Stimulated activated naive B cell treated with anti-CD40 and anti-IgM and Interleukin-4, amounts not matched to agents 10 μg/mL and 1 μg/mL and 100 μg/mL, for 72 hours (primary cell): ENCODE measurements at places on chromosomes 6 and 20.
A peak's percentile ranks its signal among the peaks of the same experiment; 100 is the strongest.

- no peak overlapping the region for H3K4me3 ChIP-seq
- peaks cover 13% of the 10 kb centered on the region for H3K27me3 ChIP-seq
- peaks cover 9% of the 10 kb centered on the region for H3K4me1 ChIP-seq
- H3K36me3 ChIP-seq, result no peaks in the 10 kb centered on the region
Measured at GRCh38 chr20:24147961-24148360, 159.4 kb upstream of the GGTLC1 start.

- H3K36me3 ChIP-seq, result peaks cover 55% of the 10 kb centered on the region
- H3K4me3 ChIP-seq, result no peak overlapping the region
- H3K4me1 ChIP-seq, result peaks cover 6% of the 10 kb centered on the region
Measured at GRCh38 chr6:136582711-136583471, 32.7 kb upstream of the MAP7 start.

GRCh38 chr6:79604583-79605037 lies 26.5 kb upstream of the SH3BGRL2 start:
- no peak for DNase-seq
- no peaks in the 10 kb centered on the region for H3K4me1 ChIP-seq
- no peak overlapping the region for H3K27ac ChIP-seq
- no peak overlapping the region for H3K4me3 ChIP-seq
- H3K36me3 ChIP-seq, result no peaks in the 10 kb centered on the region

DNA sequence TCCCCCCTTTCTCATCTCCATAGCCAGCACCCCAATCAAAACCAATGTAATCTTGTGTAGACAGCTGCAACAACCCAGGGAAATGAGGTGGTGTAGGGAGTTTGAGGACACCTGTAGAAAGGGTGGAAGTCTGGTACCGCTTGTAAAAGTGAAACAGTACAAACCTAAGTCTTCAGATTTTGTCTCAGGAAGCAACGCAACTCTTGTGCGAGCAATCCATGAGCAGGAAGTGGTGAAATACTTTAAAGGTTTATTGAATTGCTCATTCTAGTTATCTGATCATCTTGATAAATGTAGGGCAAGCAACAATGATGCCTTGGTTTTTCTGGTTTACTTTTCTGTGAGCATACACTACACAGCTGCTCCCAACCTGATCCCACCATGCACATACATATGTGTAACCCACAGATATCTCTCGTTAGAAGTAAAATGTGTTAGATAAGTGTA lies 71.1 kb upstream of the THEMIS start:
- peaks cover 34% of the 10 kb centered on the region for H3K36me3 ChIP-seq
- H3K4me3 ChIP-seq, result no peak overlapping the region
- no peaks in the 10 kb centered on the region for H3K27me3 ChIP-seq
- H3K4me1 ChIP-seq, result no peaks in the 10 kb centered on the region
- DNase-seq, result no peak
- H3K27ac ChIP-seq, result no peak overlapping the region

GRCh38 chr6:140036196-140036595 lies 661.7 kb upstream of the CITED2 start:
- H3K36me3 ChIP-seq, result no peaks in the 10 kb centered on the region
- H3K4me3 ChIP-seq, result no peak overlapping the region
- H3K4me1 ChIP-seq, result no peaks in the 10 kb centered on the region

DNA sequence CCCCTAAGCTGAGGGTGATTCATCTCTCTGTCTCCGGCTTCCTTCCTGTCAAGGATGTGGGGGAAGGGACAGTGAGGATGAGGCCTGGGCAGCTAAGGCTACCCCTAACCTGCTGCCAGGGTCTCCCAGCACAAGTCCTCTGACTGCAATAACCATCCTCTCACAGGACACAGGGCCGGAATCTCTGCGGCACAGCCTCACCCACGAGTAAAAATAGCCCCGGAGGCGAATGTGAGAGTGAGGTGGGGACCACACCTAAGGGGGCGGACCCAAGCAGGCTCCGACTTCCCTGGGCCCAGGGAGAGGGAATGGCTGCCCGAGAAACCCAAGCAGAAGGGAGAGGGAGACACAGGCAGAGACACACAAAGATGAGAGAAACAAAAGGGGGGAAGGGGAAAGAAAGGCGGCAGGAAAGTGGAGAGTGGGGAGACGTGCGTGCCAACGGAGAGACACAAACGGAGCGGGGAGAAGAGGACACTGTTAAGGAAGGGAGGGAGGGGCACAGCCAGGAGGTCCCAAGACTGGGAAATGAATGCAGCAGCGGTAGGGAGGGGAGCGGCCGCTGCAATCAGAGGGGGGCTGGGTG lies 1.4 kb downstream of the CLIC1 start:
- peaks cover 72% of the 10 kb centered on the region for H3K4me1 ChIP-seq
- peak overlapping the region; percentile 98 for H3K4me3 ChIP-seq
- peaks cover 33% of the 10 kb centered on the region for H3K36me3 ChIP-seq
- peak; percentile 50 for DNase-seq
- no peaks in the 10 kb centered on the region for H3K27me3 ChIP-seq

- H3K4me3 ChIP-seq, result no peak overlapping the region
- DNase-seq, result no peak
- no peak overlapping the region for H3K27ac ChIP-seq
- H3K4me1 ChIP-seq, result peaks cover 13% of the 10 kb centered on the region
- H3K27me3 ChIP-seq, result peaks cover 61% of the 10 kb centered on the region
Measured at GRCh38 chr20:1215386-1216170, 10.3 kb upstream of the RAD21L1 start.

DNA sequence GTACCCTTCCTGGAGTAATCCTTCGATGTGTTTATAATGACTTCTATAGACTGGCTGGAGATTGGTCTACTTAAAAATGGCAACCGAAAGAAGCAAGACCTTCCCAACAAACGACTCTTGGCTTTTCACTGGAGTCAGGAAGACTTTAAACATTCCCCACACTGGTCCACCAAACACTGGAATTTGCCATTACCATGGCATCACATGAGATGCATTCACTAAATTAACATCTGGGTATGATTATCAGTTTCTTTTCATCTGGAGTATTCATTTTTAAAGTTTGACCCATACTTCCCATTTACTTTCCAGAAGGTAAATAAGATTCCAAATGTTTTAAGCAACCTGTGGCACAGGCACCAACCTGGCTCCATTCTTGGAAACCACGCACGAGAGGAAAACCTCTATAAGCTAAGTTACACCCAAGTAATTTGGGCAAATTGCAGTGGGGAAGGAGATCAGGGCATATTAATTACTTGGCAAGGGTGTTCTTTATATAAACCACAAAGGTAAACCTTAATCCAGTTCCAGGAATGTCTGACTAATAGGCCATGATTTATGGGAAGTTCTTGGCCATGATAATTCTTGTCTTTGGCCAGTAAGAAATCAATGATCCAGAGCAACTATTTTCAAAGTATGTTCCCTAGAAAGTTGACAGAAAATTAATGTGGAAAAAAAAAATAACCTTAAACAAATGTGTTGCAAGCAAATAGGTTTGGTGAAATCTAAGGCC lies 190.0 kb upstream of the COL21A1 start:
- H3K27me3 ChIP-seq, result peaks cover 8% of the 10 kb centered on the region
- H3K27ac ChIP-seq, result no peak overlapping the region
- H3K36me3 ChIP-seq, result no peaks in the 10 kb centered on the region
- DNase-seq, result no peak
- no peaks in the 10 kb centered on the region for H3K4me1 ChIP-seq

GRCh38 chr20:56391596-56392131 lies 351 bp downstream of the AURKA start:
- no peak overlapping the region for H3K27ac ChIP-seq
- DNase-seq, result no peak
- H3K4me1 ChIP-seq, result peaks cover 14% of the 10 kb centered on the region
- no peak overlapping the region for H3K4me3 ChIP-seq
- H3K36me3 ChIP-seq, result peaks cover 24% of the 10 kb centered on the region
- H3K27me3 ChIP-seq, result no peaks in the 10 kb centered on the region

- H3K4me3 ChIP-seq, result no peak overlapping the region
- H3K27ac ChIP-seq, result no peak overlapping the region
- no peaks in the 10 kb centered on the region for H3K27me3 ChIP-seq
Measured at GRCh38 chr6:160831739-160832138, 129.7 kb downstream of the PLG start.

GRCh38 chr6:37242429-37243052 lies 15.0 kb upstream of the TBC1D22B start:
- H3K27ac ChIP-seq, result peak overlapping the region; percentile 16
- no peaks in the 10 kb centered on the region for H3K36me3 ChIP-seq
- no peak for DNase-seq
- H3K4me1 ChIP-seq, result peaks cover 23% of the 10 kb centered on the region
- H3K27me3 ChIP-seq, result peaks cover 9% of the 10 kb centered on the region
- no peak overlapping the region for H3K4me3 ChIP-seq

DNA sequence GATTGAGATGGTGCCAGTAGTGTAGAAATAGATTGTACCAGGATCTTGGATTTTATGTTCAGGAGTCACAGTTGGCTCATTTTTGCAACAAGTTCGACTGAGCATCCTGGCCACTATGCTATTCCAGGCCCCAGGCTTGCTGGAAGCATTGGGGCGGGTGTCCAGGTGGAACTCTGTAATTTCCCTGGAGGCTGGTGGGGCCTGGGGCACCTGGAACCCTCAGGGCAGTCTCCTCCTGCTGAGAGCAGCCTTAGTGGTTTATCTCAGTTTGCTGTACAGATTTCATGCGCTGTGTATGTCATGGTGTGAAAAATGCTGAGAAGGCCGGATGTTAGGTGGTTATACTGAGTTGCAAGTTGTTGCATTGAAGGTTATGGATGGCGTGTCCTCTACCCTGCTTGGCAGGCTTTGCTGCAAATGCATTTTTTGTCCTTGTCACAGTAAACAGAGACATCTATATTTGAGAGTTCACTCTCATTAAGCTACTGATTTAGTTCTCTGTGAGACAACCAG lies 135.1 kb upstream of the MYLIP start:
- peaks cover 23% of the 10 kb centered on the region for H3K4me1 ChIP-seq
- H3K36me3 ChIP-seq, result no peaks in the 10 kb centered on the region
- no peaks in the 10 kb centered on the region for H3K27me3 ChIP-seq
- no peak overlapping the region for H3K27ac ChIP-seq

GRCh38 chr6:110658631-110659211 lies 156.5 kb downstream of the CDK19 start:
- no peaks in the 10 kb centered on the region for H3K27me3 ChIP-seq
- no peak overlapping the region for H3K4me3 ChIP-seq
- H3K4me1 ChIP-seq, result peaks cover 2% of the 10 kb centered on the region
- H3K36me3 ChIP-seq, result peaks cover 12% of the 10 kb centered on the region

GRCh38 chr20:55052459-55052858 lies 577.1 kb downstream of the DOK5 start:
- no peak for DNase-seq
- H3K27ac ChIP-seq, result no peak overlapping the region
- no peaks in the 10 kb centered on the region for H3K27me3 ChIP-seq
- H3K36me3 ChIP-seq, result no peaks in the 10 kb centered on the region
- H3K4me3 ChIP-seq, result no peak overlapping the region

DNA sequence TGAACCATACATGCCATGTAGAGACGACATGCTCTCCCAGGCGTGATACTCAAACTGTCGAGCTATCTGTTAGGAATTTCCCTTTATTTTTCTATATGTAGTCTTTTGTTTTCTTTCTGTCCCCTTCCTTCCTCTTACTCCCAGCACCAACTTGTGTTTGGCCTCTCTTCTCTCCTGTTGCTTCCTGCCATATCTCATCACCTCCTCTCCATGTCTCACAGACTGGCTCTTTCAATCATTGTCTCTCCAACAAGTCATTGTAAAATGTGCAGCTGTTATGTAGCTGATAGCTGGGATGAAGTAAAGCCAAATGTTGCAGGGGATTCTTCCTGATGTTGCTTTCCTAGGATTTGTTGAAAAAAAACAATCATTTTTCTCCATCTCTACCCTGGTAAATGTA lies 234.5 kb downstream of the TMEM242 start:
- no peaks in the 10 kb centered on the region for H3K27me3 ChIP-seq
- no peak overlapping the region for H3K4me3 ChIP-seq
- no peak overlapping the region for H3K27ac ChIP-seq

DNA sequence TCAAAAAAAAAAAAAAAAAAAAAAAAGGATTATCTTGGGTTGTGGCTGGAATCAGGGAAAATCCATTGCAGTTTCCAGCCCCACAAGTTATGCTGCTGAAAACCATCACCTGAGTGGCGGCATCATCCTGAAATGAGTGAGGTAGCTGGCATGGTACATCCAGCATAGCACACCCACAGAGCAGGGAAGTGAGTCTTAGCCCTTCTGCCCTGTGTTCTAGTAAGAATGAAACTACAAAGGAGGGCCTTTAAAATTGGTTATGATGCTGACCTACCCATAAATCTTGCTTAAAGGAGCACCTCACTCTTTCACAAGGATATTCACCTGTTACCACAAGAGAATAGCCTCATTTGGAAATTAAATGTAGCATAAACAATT lies 119.2 kb downstream of the NFATC2 start:
- peak overlapping the region; percentile 80 for H3K27ac ChIP-seq
- peak overlapping the region; percentile 25 for H3K4me3 ChIP-seq
- peaks cover 37% of the 10 kb centered on the region for H3K4me1 ChIP-seq
- peak; percentile 47 for DNase-seq

GRCh38 chr6:19472153-19472552 lies 365.0 kb upstream of the ID4 start:
- no peak overlapping the region for H3K4me3 ChIP-seq
- DNase-seq, result no peak

GRCh38 chr20:16399801-16400200 lies 173.4 kb downstream of the KIF16B start:
- H3K4me3 ChIP-seq, result no peak overlapping the region
- H3K36me3 ChIP-seq, result peaks cover 34% of the 10 kb centered on the region
- H3K27me3 ChIP-seq, result no peaks in the 10 kb centered on the region
- DNase-seq, result no peak
- no peak overlapping the region for H3K27ac ChIP-seq

- H3K27ac ChIP-seq, result no peak overlapping the region
- H3K27me3 ChIP-seq, result no peaks in the 10 kb centered on the region
- peaks cover 32% of the 10 kb centered on the region for H3K36me3 ChIP-seq
- H3K4me3 ChIP-seq, result no peak overlapping the region
- peaks cover 41% of the 10 kb centered on the region for H3K4me1 ChIP-seq
Measured at GRCh38 chr20:46401478-46401860, 4.9 kb downstream of the ELMO2 start.

DNA sequence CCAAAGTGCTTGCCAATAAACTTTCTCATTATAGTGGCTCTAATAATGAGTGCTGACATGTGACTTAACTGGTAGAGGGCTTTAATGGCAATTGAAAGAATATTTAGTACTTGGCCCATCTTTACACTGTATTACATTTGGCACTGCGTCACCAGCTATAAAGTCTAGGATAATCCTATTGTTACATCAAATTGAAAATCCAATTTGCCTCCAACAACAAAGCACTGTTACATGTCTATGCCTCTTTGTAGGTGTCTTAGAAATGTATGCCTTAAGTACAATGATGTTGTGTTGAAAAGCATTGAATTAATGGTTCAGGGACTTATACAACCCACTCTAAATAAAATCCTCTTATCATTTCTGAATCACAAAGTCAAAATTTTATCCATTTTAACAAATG lies 420.4 kb upstream of the JAG1 start:
- no peaks in the 10 kb centered on the region for H3K4me1 ChIP-seq
- H3K36me3 ChIP-seq, result no peaks in the 10 kb centered on the region
- DNase-seq, result no peak
- no peak overlapping the region for H3K27ac ChIP-seq

GRCh38 chr6:164296411-164296810 lies 881.9 kb downstream of the QKI start:
- no peak for DNase-seq
- no peaks in the 10 kb centered on the region for H3K36me3 ChIP-seq
- H3K27me3 ChIP-seq, result no peaks in the 10 kb centered on the region
- H3K27ac ChIP-seq, result no peak overlapping the region
- H3K4me1 ChIP-seq, result no peaks in the 10 kb centered on the region
